ENCODE measurements at places on chromosomes 6 and 20.

- DNase-seq = no peak
These were observed 39.7 kb upstream of the CCDC167 start for GRCh38 chr6:37539171-37540028.

DNA sequence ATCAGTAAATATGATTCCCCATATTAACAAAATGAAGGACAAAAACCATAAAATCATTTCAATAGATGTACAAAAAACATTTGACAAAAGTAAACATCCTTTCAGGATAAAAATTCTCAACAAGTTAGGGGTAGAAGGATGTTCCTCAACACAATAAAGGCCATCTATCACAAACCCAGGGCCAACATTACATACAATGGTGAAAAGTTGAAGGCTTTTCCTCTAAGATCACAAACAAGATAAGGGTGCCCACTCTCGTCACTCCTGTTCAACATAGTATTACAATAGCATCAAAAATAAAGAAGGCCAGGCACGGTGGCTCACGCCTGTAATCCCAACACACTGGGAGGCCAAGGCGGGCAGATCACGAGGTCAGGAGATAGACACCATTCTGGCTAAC, 22.6 kb upstream of the ASF1A start:
- DNase-seq = no peak

DNA sequence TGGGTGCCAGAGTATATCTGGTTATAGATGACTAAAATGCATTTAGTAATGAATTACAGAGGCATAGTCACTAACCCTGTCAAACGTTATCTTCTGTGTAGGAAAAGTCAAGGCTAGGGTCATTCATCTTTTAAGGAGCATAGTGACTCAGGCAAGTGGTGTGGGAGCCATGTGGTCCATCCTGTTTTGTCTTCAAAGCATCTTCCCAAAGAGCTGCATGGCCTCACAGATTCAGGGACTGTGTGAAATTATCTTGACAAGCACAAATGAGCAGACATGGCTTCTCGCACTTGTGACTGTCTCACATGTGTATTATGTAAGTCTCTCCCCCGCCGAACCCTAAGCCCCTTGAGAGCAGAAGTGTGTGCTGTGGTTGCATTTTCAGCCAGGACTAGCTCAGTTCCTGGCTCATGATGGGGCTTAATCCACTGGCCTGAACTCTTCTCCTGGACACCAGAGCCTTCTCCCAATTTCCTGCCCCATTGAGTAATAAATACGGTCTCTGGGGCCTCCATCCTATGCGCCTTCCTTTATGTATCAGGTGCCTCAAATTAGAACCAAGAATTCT, 769.1 kb downstream of the QKI start:
- no peak for DNase-seq

DNA sequence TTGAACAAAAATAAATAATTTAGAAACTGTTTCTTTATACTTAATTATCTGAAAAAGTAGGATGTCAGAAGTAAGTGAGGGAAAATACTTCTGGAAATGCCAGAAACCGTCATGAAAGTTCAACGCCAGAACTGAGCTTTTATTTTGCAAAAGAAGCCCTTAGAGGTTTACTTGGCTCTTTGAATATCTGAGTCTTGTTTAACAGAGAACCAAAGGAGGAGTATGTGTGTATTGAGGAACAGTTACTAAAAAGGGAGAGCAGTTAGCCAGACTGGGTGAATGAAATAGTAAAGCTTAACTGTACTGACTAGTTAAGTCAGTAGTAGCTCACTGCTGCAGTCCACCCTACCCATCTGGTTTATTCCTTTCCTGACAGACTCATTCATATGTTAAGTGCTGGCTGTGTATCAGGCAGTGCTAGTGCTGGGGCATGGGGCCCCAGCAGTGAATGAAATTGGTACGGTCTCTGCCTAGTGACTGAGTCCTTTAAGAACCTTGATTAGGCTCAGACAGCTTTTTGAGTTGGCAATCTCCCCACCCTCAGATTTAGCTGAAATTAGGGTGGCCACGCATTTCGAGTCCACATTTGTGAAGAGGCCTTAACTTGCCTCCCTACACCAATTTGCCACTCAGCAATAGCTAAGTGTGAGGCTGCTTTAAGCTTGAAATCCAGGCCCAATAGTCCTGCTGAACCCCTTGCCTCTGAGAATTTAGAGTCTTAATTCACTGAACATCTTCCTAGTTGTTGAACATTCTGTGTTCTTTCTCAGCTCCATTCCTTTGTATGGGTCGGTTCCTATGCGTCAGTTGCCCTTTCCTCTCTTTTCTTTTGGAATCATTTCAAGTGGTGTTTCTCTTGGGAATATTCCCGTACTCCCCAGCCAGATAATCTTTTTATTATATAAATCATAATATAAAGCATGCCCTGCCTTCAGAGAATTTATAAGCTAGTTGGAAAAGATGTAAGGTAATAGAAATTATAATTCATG, 20.2 kb downstream of the MAP3K4 start:
- DNase-seq = no peak

- peak; percentile 87 for DNase-seq
These were observed 6.0 kb downstream of the CD83 start for GRCh38 chr6:14123386-14124111.

- no peak for DNase-seq
These were observed 4.7 kb upstream of the CCN6 start for GRCh38 chr6:112049026-112049799.

DNA sequence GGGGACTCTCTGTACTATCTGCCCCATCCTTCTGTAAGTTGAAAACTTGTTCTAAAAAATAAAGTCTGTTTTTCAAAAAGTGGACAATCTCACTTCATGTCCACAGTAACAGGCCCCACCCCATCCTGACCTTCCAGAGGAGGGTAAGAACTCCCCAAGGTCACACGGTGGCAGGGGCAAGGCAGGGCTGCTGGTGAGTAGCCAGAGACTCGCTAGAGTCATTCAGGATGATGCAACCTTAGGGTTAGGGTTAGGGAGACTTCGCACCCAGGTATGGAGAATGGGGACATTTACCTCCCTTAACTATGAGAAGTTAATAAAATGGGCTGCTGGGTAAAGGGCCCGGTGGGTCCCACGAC, 15.4 kb downstream of the PEDS1 start:
- no peak for DNase-seq

DNA sequence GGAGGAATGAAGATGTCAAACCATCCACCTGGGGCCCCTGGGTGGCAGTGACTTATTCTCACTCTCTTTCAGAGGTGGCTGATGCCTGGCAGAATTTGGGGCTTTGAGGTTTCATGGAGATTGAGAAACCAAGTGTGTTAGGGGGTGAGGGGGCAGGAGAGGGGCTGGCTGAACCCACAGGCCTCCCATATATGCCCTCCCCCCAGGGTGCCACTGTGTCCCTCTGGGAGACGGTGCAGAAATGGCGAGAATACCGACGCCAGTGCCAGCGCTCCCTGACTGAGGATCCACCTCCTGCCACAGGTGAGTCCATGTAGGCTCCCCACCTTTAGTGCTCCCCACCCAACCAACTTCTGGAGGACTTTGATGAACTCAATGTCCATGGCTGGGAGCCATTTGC, 7.6 kb downstream of the GLP1R start:
- DNase-seq = no peak

Data from bone marrow (tissue), 2 donors.